ENCODE measurements at places on chromosomes 5 and 9.

DNA sequence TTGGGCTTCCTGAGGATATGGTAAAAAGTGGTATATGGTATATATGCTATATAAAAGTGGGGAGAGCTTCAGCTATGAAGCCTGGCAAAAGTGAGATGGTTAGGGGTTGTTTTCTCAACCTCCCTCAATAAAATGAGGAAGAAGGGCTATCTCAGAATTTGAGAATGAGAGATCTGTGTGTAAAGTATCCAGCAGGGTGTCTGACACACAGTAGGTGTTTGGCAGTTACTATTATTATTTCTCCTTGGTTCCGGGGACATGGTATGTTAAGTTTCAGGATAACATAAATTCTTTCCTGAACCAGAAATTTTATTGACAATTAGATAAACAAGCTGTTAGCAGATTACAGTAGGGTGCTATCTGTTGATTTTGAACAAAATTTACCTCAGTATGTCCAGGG lies 94.1 kb downstream of the DENND1A start:
- no peak for DNase-seq

DNA sequence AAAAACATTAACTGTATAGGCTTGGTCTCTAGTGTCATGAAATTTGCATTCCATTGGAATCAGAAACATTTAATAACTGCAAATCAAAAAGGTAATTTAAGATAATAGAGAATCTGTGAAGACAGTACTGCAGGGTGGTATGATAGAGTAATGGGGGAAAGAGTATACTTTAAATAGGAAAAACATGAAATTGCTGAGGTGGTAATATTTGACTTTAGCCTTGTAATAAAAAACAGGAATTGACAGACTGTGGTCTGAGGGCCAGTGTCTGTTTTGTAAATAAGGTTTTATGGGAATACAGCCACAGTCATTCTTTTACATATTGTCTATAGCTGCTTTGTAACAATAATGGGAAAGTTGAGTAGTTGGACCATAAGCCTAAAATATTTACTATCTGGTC lies 162.3 kb downstream of the RANBP17 start:
- no peak for DNase-seq

DNA sequence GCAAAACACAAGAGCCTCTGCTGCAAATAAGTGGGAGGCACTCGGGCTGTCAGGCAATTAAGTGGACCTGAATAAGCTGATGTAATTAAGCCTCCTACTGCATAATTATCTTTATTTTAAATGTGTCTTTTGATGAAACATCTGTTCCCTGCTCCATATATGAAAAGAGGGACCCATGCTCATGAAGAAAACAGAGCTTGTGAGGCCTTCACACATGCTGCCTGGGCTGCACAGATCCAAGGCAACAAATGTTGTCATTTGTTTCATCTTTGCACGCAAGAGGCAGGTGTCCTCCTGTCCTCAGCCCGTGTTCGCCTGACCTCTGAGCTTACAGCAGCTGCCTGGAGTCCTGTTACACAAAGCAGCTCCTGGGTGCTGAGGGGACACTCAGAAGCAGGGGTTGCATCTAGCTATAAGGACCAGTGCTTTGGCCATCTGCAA lies 381.1 kb downstream of the ZNF608 start:
- DNase-seq, result no peak

GRCh38 chr9:77917800-77918199 lies 113.8 kb downstream of the GNAQ start:
- DNase-seq, result no peak

DNA sequence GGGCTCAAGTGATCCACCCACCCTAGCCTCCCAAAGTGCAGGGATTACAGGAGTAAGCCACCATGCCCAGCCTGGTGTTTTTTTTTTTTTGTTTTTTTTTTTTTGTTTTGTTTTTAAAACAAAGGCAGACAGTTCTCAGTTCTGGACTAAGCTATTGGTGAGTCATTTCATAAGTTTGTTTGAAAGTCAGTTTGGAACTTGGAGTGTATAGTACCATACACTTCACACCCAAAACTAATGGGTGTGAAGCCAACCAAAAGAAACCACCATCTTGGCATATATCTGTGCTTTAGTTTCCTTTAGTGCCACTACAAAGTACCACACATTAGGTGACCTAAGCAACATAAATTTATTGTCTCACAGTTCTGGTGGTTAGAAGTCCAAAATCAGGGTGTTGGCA lies 13.4 kb downstream of the MAST4 start:
- DNase-seq, result no peak

DNA sequence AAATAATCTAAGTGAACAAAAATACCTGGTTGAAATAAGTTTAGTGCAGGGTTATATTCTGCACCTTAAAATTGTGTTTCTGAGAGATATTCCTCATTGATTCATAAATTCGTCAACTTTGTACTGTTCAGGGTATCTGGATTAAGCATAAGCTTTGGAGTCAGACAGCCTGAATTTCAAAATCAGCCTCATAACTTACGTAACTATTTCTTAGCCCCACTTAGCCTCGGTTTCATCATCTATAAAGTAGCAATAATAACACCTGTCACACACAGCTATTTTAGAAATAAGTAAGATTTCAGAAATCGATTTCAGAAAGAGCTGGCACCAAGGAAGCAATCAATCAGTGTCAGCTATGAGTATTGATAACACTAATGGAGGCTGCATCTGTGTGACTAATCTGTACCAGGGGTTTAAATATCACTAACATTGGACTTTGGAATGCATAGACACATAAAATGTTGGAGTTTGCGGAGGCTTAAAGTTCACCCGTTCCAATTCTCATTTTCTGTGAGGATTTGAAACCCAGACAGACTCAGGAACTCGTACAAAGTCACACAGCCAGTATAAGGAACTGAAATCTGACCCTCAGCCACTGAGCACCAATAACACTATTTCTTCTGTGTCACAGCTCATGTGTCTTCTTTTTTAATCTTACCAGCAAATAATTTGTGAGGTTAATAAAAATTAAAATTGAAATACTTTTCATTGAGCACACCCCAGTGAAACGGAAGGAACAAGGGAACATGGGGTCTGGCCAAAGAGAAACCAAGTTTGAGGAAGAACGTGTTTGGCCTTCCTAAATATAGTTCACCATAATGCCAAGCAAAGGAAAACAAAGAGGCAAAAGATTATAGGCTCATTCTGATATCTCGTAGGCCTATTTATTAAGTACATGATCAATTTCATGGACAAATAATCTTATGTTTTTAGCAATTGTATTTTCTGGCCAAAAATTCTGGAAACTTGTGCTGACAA lies 194.4 kb upstream of the PTGER4 start:
- no peak for DNase-seq

GRCh38 chr5:44774279-44774880 lies 34.4 kb upstream of the MRPS30 start:
- no peak for DNase-seq

DNA sequence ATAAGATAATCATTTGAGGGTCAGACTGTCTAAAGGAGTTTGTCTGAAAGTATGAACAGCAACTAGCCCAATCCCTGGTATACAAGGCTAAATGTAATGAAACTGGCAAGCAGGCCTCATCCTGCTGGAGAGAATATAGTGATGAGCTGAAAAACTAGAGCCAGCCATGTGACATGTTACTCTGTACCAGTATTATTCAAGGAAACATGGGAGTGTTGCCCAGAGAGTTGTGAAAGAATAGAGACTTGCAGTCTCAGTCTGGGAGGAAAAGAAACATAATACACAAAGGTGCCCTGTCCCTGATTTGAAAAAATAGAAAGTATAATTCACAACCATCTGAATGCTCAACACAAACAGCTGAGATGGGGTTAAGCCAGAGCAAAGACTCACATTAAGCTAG lies 37.9 kb upstream of the HTR1A start:
- DNase-seq, result no peak

DNA sequence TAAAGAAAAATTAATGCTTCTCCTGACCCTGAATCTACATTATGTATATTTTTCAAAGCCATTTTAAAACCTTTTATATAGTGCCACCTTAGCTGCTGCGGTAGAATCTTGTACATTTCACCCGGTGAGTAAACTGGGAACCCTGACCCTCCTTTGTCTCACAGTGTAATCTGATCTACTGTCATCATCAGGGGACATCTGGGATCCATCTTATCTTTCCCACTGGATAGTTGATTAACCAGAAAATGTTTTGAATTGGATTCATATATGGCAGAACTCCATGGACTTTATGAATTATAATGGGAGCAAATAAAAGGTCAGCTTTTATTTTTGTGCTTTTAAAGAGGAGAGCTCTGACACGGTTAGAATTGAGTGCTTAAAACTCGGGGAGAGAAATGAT lies 95.0 kb downstream of the ADAMTSL1 start:
- no peak for DNase-seq

DNA sequence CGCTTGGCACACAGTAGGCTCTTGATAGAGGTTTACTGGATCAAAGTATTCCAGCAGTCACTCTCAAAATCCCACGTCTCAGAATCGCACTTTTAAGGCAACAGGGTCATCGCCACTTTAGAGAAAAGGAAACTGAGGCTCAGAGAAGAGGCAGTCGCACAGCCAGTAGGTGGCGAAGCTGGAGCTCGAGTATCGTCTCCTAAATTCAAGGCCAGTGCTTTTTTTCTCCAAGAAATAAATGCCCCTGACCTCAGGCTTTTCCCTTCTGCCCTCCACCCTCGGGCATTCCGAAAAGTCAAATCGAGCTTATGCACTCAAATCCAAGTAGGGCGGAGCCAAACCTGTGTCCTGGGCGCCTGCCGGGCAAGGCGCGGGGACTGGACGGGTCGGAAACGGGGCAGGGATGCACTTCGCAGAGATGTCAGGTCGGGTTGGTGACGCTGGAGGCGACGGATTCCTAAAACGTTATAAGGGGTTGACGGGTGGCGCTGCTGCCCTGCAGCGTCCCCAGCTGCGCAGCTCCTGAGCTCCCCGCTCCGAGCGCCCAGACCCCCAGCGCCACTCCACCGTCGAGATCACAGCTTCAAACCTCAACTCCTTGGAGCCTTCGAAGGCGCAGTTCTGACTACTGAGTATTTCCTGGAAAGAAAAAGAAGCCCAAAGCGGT lies 4.7 kb upstream of the FOXB2 start:
- DNase-seq, result no peak

DNA sequence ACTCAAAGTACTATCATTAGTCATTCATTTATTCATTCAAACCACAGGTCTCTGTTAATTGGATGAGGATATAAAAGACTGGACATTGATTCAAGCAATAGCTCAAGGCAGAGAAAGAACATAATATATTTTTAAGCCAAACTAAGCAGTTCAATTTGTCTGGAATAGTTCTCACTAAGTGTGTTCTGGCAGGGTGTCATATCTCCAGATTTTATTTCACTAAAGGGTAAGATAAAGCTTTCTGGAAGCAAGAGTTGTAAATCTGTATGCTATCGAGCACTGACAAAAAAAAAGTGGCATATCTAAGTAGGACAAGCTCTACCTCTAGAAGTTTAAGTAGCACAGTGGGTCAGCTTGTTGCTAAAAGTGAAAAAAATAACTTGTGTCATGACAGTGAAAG lies 375.6 kb downstream of the TUSC1 start:
- no peak for DNase-seq

- DNase-seq, result no peak
Observed at GRCh38 chr9:137031904-137032640, at the start of gene FUT7. FUT7 (minus strand) TSS chr9:137032088; CDS start chr9:137031991, 97 bp downstream.

DNA sequence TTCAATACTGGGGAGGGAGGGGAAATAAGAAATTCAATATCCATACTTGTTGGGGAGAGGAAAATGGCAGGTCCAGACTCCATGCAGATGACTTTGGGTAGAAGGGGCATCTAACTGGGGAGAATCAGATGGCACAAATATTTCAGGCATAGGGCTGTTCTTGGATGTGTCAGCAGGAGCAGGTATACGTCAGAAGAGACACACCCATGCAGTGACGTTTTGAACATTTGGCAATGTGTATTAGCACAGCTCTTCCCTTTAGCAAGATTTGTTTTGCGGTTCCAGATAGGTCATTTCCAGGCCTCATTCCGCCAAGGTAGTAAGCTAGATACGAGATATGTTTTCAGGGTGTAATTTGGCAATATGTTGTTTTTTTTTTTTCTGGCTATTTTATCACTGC lies 187.2 kb upstream of the CDH10 start:
- DNase-seq, result no peak

DNA sequence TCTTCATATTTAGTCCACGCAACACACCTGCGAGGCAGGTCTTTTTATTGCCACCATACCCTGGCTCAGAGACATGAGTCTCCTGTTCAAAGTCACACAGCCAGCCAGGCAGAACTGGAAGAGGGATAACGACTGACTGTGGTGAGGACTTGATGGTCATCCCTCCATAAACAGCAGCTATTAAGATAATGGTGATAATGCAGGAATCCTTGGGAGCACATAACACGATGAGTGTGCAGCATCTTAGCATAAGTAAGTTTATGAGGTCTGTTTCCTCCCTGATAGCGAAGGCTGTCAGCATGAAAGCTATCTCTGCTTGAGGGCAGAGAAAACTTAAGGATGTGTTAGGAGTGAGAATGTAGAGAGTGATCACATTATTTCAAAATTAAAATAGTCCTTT lies 30.9 kb downstream of the KCTD16 start:
- DNase-seq, result no peak
